ENCODE measurements at places on chromosomes 12 and 14. TPM values are rescaled to one million over a fixed set of nuclear protein-coding genes. Genes with fewer than 3 reads are reported as not detected.

DNA sequence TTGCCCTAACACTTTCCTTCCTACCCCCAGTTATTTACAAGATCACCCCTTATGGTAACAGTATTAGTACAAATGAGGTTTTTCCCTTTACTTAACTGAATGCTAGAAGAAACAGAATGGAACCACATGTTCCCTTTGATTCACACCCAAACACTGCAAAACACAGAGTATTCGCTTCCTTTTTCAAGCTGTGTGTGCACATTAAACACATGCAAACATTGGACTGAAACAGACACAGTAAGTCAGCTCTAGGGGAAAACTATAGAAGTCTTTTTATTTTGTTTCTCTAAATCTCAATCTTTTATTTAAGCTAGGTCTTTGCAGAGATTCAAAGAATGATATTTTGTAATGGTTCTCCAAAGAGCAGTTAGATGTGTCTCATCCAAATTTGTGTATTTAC is 728.5 kb downstream of the DIO2 start:
- DNase-seq, result no peak

- no peak for DNase-seq
These were observed 260.9 kb downstream of the VRK1 start for GRCh38 chr14:97058074-97058467.

DNA sequence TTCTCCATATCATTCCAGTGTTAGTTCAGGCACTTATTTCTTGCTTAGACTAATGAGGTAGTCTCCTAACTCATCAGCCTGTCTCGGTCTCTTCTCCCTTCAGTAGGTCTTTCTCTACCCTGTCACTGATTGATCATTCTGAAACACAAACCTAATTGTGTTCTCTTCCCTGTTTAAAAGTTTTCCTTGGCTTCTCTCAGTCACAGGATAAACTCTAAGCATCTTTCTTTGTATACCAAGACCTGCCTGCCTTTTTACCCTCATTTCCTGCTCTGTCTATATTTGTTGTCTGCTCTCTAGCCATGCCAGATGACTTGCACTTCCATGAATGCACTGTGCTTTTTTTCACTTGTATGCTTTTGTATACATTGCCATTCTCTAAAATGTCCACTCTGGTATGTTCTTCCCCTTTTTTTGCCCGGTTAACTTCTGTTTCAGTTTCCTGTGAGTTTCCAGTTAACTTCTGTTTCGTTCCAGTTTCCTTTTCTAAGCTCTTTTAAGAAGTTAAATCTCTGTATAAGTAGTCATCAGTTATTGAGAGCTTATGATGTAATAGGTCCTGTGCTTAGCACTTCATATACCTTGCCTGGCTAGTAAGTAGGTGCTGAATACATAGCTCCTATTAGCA is 12.8 kb downstream of the DIP2B start:
- no peak for DNase-seq

GRCh38 chr14:52248057-52248456 is 19.4 kb upstream of the PTGDR start:
- no peak for DNase-seq

DNA sequence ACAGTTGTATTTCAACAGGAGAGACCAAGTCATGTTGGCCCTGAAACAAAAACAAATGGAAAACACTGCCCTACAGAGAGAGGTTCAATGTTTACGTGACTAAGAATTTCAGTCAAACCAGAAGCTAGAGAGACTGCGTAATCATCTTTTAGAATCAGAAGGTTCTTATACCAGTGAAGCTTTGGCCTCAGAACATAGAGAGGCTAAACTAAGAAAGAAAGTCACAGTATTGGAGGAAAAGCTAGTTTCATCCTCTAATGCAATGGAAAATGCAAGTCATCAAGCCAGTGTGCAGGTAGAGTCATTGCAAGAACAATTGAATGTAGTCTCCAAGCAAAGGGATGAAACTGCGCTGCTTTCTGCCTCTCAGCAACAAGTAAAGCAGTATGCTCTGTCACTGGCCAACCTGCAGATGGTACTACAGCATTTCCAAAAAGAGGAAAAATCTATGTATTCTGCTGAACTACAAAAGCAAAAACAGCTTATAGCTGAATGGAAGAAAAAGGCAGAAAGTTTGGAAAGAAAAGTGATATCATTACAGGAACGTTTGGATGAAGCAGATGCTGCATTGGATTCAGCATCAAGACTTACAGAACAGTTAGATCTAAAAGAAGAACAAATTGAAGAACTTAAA is 32.5 kb upstream of the NUAK1 start:
- DNase-seq, result no peak

DNA sequence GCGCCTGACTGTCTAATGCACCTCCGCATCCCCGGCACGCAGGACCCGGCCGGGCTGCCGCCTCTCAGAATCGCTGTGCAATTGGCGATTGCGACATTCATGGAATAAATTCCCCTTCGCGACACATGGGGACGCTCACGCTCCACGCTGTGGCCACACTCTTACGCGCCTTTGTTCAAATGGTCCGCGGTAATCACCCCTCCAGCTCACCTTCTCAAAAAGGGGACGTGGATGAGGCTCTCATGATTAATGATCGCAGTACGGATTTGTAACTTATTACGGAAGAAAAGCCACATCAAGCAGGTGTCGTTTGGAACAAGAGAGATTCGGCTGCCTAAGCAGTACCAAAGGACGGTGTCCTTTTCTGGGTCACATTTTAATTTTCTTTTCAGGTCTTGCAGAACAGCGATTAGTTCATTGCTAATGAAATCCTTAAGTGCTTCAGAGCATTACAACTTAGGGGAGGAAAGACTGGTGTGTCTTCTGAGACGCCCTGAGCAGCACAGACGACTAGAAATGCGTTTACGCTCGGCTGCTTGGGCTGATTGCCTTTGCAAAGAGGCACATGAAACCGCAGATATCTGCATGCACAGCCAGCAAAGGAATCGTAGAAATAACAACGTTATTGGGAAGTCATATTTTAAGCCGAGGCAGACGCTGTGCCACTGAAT is 37.3 kb upstream of the ADGRD1 start:
- peak; percentile 76 for DNase-seq

- DNase-seq, result no peak
These were observed 110.6 kb downstream of the CACNA1C start for GRCh38 chr12:2163177-2163941.

GRCh38 chr14:60317609-60318008 is 68.6 kb downstream of the PPM1A start:
- peak; percentile 56 for DNase-seq

DNA sequence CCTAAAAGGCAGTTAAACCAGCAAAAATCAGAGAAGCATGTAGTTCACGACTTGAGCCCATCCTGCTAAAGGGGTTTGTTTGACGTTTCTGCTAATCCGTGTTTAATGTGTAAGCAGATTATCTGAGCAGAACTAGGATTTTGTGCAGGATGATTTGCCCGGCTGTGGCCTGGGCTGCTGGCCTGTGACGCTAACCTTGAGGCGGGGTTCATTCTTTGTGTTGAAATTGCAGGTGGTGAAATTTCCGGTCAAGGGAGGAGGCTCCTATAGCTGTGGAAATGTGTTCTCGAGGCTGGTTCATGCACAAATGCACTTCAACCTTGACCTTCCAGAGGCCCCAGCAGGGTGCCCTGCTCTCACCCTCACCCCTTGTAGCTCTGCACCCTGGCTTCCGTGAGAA is 63.7 kb downstream of the SLC24A4 start:
- no peak for DNase-seq

- DNase-seq, result no peak
These were observed 325.9 kb downstream of the ADAMTS20 start for GRCh38 chr12:43226151-43226550.

DNA sequence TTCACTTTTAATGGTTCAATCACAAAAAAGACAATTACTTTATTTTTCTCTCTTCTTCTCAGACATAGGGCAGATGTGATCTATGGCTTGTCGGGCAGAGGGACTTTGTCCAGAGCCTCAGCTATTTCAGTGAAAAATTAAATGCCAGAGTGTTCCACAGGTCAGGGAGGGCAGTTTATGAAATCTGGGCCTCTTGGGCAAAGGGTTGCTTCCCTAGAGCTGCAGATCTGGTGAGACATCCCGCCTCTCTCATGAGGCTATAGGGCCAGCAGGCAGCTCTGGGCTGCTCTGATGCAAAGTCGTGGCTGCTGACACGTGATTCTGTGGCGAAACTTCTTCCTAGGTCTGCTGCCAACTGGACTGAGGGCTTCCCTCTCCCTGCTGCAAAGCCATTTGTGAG is 6.0 kb downstream of the CLMN start:
- DNase-seq, result no peak

DNA sequence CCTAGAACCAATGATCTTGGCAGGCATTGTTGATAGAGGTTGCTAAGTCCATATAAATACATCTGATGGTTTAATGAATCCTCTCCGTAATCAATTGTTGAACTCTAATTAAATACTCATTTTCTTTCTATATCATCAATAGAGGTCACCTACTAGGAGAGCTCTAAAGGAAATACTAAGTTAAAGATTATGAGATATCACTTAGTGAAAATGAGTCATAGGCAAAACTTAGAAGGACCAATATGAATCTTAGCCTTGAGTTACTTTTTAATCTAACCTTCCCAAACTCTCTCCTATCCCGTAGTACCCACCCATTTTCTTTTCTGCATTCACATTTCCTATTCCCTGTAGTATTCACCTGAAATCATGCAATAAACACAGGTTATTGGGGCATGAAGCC is 50.2 kb downstream of the MBIP start:
- no peak for DNase-seq

DNA sequence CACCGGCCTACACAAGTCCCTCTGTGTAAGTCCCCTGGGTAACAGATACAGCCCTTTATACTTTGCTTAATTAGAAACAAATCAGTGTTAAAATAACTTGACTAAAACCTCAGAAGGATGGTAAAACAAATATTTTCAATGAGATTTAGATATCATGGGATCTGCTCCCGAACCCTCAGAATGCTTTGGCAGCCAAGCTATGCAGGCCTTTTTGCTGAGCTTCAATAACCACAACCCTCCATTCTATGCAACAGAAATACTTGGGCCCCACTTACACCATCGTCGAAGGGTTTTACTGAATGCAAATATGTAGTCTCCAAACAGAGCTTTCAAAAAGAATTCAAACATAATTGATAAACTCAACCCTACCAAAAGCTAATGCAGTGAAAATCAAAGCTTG is 29.3 kb upstream of the PITPNM2 start:
- DNase-seq, result no peak

DNA sequence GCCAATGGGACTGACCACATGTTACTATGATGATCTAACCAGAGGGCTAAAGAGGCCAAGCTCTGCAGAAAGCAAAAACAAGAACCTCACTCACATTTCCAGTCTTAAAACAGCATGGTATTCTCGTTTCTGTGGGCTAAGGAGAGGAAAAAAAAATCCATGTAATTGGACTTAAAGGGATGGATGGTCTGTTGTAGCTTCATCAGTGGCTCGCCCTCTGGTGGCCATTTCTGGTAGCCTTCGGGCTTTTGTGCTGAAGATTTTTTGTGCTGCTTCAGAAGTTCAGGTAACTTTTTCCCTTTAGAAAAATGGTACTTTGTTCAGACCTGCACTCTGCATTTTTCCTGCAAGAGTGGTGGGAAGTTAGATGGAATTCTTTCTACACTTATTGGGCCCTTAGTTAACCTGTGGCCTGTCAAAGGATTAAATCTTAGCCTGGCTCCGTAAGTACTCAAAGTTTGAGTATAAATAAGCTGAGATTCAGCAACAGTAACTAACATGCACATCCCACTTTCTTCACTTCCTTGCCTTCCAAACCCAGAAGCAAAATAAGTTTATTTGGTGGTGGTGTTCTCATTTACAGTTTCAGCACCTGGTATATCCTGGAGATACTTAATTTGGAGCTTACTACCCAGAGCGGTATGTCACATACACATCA is 22.3 kb downstream of the DCAF4 start:
- DNase-seq, result peak; percentile 65

- DNase-seq, result no peak
These were observed 32.4 kb downstream of the PIGH start for GRCh38 chr14:67567654-67568053.

GRCh38 chr12:119177724-119178380 is 879 bp upstream of the HSPB8 start:
- DNase-seq, result peak; percentile 52

GRCh38 chr12:9969673-9970072 is 1.5 kb upstream of the CLEC12A start:
- DNase-seq, result no peak

GRCh38 chr12:116880817-116881324 is 370 bp downstream of the HRK start:
- DNase-seq, result peak; percentile 81

DNA sequence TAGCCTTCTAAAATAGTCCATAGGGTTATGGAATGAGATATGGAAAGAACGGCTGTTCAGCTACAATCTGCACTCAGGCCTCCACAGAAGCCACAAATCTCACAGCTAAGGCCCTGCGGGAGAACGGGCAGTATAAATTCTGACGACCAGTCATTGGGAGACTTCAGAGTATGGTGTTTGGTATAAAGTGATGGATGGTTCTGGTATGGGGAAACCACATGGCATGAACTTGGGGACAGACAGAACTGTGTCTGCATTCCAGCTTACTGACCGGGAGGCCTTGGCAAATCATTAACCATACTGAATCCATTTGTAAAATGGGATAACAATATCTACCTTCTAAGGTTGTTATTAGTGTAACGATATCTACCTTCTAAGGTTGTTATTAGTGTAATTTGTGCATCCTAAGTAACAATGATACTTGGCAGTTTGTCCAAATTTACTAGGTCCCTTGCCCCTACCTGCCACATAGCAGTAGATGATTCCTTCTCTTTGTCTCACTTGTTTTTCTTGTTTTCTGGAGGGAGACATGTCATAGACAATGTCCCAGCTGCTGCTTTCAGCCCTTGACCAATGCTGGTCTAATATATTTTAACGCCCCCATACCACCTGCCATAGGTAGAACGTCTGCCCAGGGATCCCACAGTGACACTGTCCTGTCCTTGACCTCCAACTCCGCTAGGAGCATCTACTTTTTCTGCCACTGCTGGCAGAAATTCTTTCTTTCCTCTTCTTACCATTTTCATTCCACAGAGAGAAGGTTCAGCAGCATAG is 6.8 kb downstream of the CDKL1 start:
- DNase-seq, result no peak

- no peak for DNase-seq
These were observed 25.5 kb downstream of the SERPINA11 start for GRCh38 chr14:94427016-94427613.

- no peak for DNase-seq
These were observed 38.0 kb downstream of the TMEM120B start for GRCh38 chr12:121750507-121750955.

FAM90A1 gene
- 0.09 TPM for total RNA-seq

HCFC2 gene
- total RNA-seq, result 1.9 TPM

OR4E2 gene
- not detected for total RNA-seq

Measured in H9 (cell line).